ENCODE measurements at places on chromosomes 11 and 22. TPM values are rescaled to one million over a fixed set of nuclear protein-coding genes. Genes with fewer than 3 reads are reported as not detected.

KCTD14 gene
- total RNA-seq = not detected

RFPL2 gene
- 1.5 TPM for total RNA-seq

KRTAP5-8 gene
- 0.35 TPM for total RNA-seq

LRRC4C gene
- not detected for total RNA-seq

- H3K27ac ChIP-seq = no peak overlapping the region
- H3K36me3 ChIP-seq = no peaks in the 10 kb centered on the region
- H3K4me3 ChIP-seq = no peak overlapping the region
Observed at GRCh38 chr11:61778920-61779650, 13.3 kb downstream of the TMEM258 start.

DNA sequence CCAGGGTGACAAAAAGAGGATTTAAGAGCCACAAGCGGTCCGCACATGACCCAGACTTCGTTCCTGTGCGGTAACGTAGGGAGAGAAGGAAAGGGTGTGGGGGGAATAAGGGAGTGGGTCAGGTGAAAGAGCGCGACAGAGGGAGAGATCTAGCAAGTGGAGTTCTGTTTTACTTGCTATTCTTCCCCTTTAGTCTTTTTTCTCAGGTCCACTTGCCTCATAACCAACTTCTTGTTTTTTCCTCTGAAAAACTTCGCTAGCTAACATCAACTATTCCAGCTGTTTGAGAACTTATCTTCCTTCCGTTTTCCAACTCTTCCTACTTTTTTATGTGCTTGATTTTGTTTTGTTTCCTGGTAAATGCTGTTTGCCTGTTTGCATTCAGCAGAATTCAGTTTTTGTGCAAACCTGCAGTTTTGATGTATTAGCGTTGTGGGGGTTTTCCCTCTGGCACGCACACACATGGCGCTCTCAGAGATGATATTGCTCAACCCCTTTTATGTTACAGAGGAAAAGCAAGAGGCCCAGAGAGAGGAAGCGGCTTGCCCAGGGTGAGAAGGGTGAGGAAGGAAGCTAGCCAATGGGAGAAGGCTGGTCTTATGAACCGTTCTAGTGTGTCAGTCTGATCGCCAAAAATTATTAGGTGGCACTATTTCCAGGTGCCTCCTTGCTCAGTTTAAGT is 592 bp upstream of the CTSC start:
- no peaks in the 10 kb centered on the region for H3K27me3 ChIP-seq
- DNase-seq = peak; percentile 80
- peak overlapping the region; percentile 81 for H3K27ac ChIP-seq
- peak overlapping the region; percentile 92 for H3K4me3 ChIP-seq

DNA sequence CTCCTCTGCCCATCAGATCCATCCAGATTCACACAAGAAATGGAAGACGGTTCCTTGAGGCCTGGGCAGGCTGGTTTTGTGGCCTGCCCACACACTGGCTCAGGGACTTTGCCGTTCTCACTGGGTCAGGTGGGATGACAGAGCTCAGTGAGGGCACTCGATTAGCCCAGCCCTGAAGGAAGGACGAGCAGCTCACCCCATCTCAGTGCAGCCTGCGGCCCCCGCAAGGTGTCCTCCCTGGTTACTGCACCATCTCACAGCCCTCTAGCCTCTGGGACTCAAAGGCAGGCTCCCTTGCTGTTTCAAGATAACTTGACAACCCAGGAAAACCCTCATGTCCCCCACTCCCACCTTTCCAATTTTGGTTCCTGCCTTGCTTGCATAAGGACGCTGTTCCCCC is 4.2 kb downstream of the SLC16A8 start:
- DNase-seq = no peak
- no peaks in the 10 kb centered on the region for H3K36me3 ChIP-seq
- H3K27ac ChIP-seq = no peak overlapping the region

- H3K27ac ChIP-seq = no peak overlapping the region
- no peaks in the 10 kb centered on the region for H3K36me3 ChIP-seq
- H3K4me1 ChIP-seq = peaks cover 4% of the 10 kb centered on the region
Observed at GRCh38 chr22:26170795-26171580, 1.7 kb downstream of the SEZ6L start.

DNA sequence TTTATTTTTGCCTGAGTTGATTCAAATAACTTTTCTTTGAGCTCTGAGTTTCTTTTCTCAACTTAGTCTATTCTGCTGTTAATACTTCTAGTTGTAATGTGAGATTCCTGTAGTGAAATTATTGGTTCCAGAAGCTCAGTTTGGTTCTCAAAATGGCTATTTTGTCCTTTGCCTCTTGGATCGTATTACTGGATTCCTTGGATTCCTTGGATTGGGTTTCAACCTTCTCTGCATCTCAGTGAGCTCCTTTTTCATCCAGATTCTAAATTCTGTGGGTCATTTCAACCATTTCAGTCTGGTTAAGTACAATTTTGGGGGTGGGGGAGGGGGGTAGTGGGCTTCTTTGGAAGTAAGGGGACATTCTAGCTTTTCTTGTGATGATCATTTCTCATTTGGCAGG is 341.1 kb upstream of the CNTN5 start:
- no peak for DNase-seq
- no peaks in the 10 kb centered on the region for H3K4me1 ChIP-seq
- no peaks in the 10 kb centered on the region for H3K27me3 ChIP-seq
- H3K4me3 ChIP-seq = no peak overlapping the region

DNA sequence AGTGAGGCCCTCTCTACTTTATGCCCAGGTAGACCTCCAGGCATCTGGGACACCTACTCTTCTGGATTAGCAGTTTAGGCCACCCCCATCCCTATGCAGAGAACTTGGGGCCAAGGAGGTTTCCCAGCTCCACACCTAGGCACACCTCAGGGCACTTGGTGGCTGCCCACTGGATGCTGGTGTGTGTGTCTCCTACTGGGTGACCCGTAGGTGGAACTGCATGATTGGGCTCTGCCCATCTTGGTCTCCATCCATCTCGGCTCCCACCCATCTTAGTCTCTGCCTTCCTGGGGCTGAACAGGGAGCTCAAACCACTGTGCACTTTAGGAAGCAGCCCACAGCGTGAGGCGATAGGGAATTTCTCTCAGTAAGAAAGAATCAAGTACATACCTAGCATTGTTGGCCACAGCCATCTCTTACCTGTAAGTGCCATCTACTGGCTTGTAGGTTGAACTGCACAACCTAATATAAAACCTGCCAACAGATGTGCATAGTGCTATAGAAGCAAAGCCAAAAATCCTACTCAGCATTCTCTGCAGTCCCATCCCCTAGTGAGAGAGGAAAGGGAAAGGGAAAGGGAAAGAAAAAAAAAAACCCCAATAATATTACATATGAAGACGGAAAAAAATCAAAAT is 61.6 kb upstream of the PTPN5 start:
- no peaks in the 10 kb centered on the region for H3K36me3 ChIP-seq
- no peaks in the 10 kb centered on the region for H3K4me1 ChIP-seq
- peaks cover 6% of the 10 kb centered on the region for H3K27me3 ChIP-seq
- no peak for DNase-seq
- H3K4me3 ChIP-seq = no peak overlapping the region

GRCh38 chr11:72719551-72719950 is 32.7 kb downstream of the ARAP1 start:
- H3K4me3 ChIP-seq = peak overlapping the region; percentile 98
- no peak for DNase-seq
- no peaks in the 10 kb centered on the region for H3K27me3 ChIP-seq
- peaks cover 28% of the 10 kb centered on the region for H3K36me3 ChIP-seq

GRCh38 chr22:20117633-20118299 is 740 bp upstream of the TRMT2A start:
- H3K4me1 ChIP-seq = peaks cover 44% of the 10 kb centered on the region
- no peaks in the 10 kb centered on the region for H3K27me3 ChIP-seq
- peak; percentile 36 for DNase-seq
- H3K36me3 ChIP-seq = peaks cover 46% of the 10 kb centered on the region

- H3K4me1 ChIP-seq = no peaks in the 10 kb centered on the region
- H3K4me3 ChIP-seq = peak overlapping the region; percentile 38
- H3K27me3 ChIP-seq = peaks cover 3% of the 10 kb centered on the region
- DNase-seq = peak; percentile 46
Observed at GRCh38 chr11:82750643-82751139, 17.0 kb upstream of the FAM181B start.

GRCh38 chr11:78535920-78536319 is 38.7 kb downstream of the NARS2 start:
- no peaks in the 10 kb centered on the region for H3K4me1 ChIP-seq
- H3K36me3 ChIP-seq = peaks cover 5% of the 10 kb centered on the region
- no peak overlapping the region for H3K27ac ChIP-seq
- no peaks in the 10 kb centered on the region for H3K27me3 ChIP-seq
- no peak for DNase-seq

- H3K4me3 ChIP-seq = no peak overlapping the region
- H3K27me3 ChIP-seq = peaks cover 6% of the 10 kb centered on the region
- H3K36me3 ChIP-seq = no peaks in the 10 kb centered on the region
- no peak overlapping the region for H3K27ac ChIP-seq
- DNase-seq = peak; percentile 39
- H3K4me1 ChIP-seq = no peaks in the 10 kb centered on the region
Observed at GRCh38 chr11:14373941-14374646, 15.1 kb upstream of the RRAS2 start.

DNA sequence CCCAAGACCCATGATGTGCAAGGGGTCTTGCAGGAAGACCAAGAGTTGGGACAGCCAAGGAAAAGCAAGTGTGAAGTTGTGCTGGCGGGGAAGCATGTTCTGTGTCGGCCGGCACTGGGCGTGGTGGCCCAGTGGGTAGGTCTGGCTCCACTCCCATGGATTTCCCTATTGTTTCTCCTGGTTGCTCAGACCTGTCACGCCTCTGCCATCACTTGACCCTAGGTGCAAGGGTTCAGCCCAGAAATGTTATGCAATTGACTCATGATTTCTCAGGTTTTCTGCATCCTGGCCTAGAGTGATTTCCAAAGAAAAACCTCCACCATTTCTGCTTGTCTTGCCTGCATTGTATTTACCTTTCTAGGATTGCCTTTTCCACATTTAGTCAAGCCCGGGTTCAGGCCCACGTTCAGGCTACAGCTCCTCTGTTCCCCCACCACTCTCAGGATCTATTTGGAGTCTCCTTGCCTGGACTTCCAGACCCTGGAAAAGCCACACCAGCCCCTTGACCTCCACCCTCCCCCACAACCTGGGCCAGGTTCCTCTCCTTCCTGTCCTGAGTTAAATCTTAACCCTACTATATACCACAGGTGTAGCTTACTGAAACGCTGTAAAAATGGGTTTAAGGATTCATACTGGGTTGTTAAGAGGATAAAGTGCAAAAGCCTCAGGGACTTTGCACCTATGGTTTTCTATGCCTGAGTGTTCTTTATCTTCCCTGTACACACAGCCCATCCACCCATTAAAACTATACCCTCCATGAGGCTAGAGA is 17.5 kb upstream of the FOLR1 start:
- no peaks in the 10 kb centered on the region for H3K36me3 ChIP-seq
- no peaks in the 10 kb centered on the region for H3K27me3 ChIP-seq
- H3K27ac ChIP-seq = no peak overlapping the region
- H3K4me1 ChIP-seq = no peaks in the 10 kb centered on the region
- no peak for DNase-seq

GRCh38 chr11:70358753-70359152 is 39.6 kb upstream of the CTTN start:
- H3K4me1 ChIP-seq = no peaks in the 10 kb centered on the region
- DNase-seq = no peak
- H3K27me3 ChIP-seq = no peaks in the 10 kb centered on the region

- no peak overlapping the region for H3K4me3 ChIP-seq
- no peaks in the 10 kb centered on the region for H3K27me3 ChIP-seq
- DNase-seq = no peak
- H3K27ac ChIP-seq = no peak overlapping the region
- H3K4me1 ChIP-seq = no peaks in the 10 kb centered on the region
- no peaks in the 10 kb centered on the region for H3K36me3 ChIP-seq
Observed at GRCh38 chr11:71202598-71202944, 49.8 kb downstream of the SHANK2 start.

GRCh38 chr22:27045103-27045947 is 387.9 kb downstream of the MIAT start:
- H3K27me3 ChIP-seq = no peaks in the 10 kb centered on the region
- H3K36me3 ChIP-seq = no peaks in the 10 kb centered on the region
- no peak overlapping the region for H3K4me3 ChIP-seq
- no peak for DNase-seq

DNA sequence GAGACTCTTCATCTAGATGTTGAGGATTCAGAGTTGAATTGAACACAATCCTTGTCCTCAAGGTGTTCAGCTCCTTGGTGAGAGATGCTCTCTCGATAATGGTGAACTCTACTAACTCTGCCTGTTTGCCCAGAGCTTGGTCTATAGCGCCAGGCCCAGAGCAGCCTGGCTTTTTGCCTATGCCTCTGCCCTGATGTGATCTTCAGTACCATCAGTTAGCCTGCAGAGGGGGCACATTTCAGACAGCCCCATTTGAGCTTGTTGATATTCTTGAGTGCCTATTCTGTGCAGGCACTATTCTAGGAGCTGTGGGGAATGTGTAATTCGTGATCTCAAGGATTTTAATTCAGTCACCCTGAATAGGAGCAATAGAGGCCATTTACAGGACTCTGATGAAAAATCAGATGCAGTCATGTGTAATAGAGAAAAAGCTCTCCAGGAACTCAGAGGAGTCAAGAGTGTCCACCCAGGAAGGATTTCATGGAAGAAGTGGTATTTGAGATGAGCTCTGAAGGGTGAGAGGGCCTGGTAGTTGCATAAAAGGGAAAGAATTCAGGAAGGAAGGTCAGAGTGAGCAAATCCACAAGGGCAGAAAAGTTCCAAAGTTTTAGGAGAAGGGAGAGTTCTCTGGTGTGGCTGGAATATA is 19.3 kb downstream of the GTPBP1 start:
- H3K27me3 ChIP-seq = no peaks in the 10 kb centered on the region
- peaks cover 95% of the 10 kb centered on the region for H3K36me3 ChIP-seq
- no peak overlapping the region for H3K27ac ChIP-seq

- no peaks in the 10 kb centered on the region for H3K27me3 ChIP-seq
- peak overlapping the region; percentile 70 for H3K4me3 ChIP-seq
- H3K4me1 ChIP-seq = peaks cover 28% of the 10 kb centered on the region
- peak; percentile 56 for DNase-seq
- H3K27ac ChIP-seq = peak overlapping the region; percentile 47
Observed at GRCh38 chr22:17159504-17159951, 451 bp upstream of the HDHD5 start.

GRCh38 chr11:57249384-57250319 is 12.6 kb upstream of the APLNR start:
- no peak overlapping the region for H3K4me3 ChIP-seq
- H3K4me1 ChIP-seq = no peaks in the 10 kb centered on the region
- H3K36me3 ChIP-seq = no peaks in the 10 kb centered on the region
- no peak for DNase-seq

GRCh38 chr11:6391537-6392134 is 1.4 kb downstream of the SMPD1 start:
- peak overlapping the region; percentile 91 for H3K27ac ChIP-seq
- peaks cover 45% of the 10 kb centered on the region for H3K4me1 ChIP-seq
- peaks cover 17% of the 10 kb centered on the region for H3K36me3 ChIP-seq
- no peaks in the 10 kb centered on the region for H3K27me3 ChIP-seq

- peak; percentile 14 for DNase-seq
- no peak overlapping the region for H3K27ac ChIP-seq
- H3K4me3 ChIP-seq = no peak overlapping the region
- H3K4me1 ChIP-seq = no peaks in the 10 kb centered on the region
- no peaks in the 10 kb centered on the region for H3K27me3 ChIP-seq
Observed at GRCh38 chr11:55942785-55943392, 6.7 kb upstream of the OR5I1 start.

Data from CD4-positive, CD25-positive, alpha-beta regulatory T cell (primary cell).